H1 (cell line): ENCODE measurements at places on chromosomes 11 and 22.

GRCh38 chr11:62444835-62445234, 26.0 kb downstream of the SCGB1A1 start:
- DNase-seq: no peak

- DNase-seq: no peak
Measured at GRCh38 chr11:21082853-21083252, 413.5 kb downstream of the NELL1 start.

DNA sequence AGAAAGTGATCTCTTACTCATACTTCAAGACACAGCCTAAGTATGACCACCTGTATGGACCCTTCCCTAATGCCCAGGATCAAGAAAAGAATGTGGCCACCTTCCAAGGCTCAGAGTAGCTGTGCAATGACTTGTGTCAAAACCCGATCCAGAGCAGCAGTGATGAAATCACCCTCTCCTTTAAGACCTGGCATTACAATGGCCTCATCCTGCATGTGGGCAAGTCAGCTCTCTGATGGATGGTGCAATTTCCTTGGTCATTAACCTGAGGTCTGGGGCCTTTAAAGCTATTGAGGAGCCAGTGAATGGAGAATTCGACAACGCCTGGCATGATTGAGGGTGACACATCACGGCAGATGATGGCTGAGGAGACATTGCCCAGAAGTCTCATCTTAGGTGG, 9.1 kb upstream of the TUBA8 start:
- DNase-seq: no peak

- DNase-seq: no peak
Measured at GRCh38 chr11:129234978-129235377, 42.9 kb upstream of the ARHGAP32 start.

- DNase-seq: no peak
Measured at GRCh38 chr11:2127482-2128129, 11.6 kb downstream of the IGF2 start.

DNA sequence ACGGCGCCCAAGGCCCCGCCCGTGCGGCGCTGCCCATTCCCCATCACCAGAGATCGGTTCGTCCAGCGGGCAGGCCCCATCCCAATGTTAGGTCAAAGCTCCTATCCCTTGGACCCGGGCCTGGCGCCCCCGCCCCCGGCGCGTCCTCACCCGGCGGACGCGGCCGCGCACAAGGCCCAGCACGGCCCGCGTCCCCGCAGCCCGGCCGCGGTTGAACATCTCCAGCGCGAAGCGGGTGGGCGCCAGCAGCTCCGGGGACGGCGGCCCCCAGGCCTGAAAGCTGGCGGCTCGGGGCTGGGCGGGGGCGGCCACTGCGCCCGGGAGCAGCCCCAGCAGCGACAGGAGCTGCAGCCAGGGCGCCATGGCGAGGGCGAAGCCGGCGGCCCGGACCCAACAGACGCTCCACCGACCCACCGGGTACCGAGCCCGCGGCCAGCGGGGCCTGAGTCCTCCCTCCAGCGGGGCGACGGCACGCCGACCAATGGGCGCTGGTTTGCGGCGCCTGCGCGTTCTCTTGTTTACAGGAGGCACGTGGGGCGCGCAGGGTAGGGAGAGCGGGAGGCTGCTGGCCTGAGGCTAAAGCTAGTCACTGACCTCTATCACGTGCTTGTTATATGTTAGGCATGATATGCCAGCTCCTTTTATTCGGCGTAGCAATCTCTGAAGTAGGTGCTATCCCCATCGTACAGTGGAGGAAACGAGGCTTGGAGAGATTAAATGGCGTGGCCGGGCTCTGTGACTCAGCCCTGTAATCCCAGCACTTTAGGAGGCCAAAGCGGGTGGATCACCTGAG, at the start of gene CTSF:
CTSF (minus strand) TSS at position 483 of the 793 bp plus-strand sequence; CDS start at position 363, 120 bp downstream.
- no peak for DNase-seq
